Stimulated activated CD4-positive, alpha-beta T cell treated with anti-CD3 and anti-CD28 coated beads, Interleukin-2, amount 100 ng/mL, for 48 hours (primary cell): ENCODE measurements at places on chromosomes 2 and 18.

GRCh38 chr2:28653892-28654662 lies 97.6 kb upstream of the PPP1CB start:
- no peak for DNase-seq

DNA sequence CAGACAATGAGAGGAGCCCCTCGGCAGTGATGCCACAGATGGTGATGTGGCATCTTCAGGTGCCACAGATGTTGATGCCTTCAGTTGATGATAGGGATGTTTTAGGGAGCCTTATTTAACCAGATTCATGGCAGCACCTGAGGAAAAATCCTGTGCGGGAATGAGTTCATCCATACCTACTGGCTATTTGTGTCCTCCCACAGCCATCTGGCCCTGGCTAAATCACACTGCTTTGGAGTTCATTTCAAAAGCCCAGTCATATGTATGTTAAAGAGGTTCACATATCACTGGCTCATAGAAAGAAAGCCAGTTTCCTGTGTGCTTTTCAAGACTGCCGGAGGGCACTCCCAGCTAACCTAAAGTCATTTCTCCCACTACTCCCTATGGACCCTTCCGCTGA lies 131.3 kb downstream of the MCFD2 start:
- no peak for DNase-seq

DNA sequence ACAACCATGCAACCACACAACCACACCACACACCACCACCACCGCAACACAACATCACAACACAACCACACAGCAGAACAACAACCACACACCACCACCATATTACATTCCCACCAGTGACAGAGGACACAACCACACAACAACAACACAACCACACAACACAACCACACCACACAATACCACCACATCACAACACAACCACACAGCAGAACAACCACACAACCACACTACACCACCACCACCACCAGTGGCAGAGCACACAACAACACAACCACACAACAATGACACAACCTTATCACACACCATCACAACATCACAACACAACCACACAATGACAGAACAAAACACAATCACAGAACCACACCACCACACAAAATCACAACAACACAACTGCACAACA lies 313.0 kb upstream of the MYT1L start:
- no peak for DNase-seq

- no peak for DNase-seq
Observed at GRCh38 chr2:154495455-154495868, 203.0 kb upstream of the KCNJ3 start.

- DNase-seq: no peak
Observed at GRCh38 chr18:26471027-26471426, 77.3 kb downstream of the KCTD1 start.

DNA sequence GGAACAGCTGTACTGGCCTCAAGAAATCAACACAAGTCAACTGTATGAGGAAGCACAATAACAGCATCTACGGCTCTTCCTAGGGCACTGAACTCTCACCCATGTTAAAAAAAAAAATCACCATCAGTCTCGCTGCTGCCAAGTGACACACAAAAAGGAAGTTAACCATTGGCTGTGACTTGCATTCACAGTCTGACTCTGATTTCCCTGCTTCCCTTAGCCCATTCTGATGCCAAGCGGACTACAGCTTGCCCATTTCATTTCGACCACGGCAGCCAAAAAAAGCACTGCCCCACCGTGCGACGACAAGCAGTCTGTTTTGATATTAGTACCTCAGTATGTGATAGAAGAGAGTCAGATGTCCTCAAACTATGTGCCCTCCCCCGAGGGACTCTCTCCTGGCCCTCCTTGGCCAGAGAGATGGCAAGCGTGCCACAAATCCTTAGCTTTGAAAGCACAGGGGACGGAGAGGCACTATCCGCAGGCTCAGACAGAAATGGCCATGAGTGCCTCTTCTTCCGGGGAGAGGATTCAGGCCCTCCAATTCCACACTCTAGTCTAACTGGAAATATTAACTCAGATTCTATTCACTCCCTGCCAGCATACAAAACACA lies 250.0 kb downstream of the TCF4 start:
- DNase-seq: no peak

DNA sequence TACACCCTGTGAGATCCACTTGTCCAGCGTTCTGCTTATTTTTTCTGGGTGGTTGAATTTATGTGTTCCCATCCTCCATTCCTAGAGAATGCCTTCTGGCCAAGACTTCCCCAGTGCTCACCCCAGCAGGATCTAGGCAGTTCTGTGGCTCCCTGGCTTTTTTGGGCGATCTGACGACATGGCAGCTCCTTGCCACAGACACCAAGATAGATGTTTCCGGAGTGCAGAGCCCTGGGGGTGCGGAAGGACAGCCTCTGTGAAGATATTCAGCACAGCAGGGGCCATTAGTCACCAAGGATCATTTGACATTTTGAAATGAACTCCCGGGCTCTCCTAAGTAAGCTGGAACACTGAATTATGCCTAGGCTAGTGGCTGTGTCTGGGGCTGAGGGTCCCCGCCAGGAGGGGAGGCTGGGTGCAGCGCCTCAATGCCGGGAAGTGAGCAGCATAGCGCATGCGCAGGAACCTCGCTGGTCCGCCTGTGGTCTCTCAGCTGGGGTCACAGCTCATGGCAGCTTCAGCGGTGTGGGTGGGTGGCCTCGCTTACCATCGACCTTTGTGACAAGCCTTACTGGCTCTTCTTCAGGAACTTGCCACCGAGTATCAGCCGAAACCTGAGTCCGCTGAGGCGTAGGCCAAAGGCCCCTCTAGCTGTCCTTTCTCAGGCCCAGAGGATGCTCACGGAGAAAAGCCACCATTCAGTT lies 60.3 kb downstream of the MEX3C start:
- DNase-seq: no peak

GRCh38 chr2:241850544-241851324 lies 8.0 kb downstream of the PDCD1 start:
- DNase-seq: no peak

DNA sequence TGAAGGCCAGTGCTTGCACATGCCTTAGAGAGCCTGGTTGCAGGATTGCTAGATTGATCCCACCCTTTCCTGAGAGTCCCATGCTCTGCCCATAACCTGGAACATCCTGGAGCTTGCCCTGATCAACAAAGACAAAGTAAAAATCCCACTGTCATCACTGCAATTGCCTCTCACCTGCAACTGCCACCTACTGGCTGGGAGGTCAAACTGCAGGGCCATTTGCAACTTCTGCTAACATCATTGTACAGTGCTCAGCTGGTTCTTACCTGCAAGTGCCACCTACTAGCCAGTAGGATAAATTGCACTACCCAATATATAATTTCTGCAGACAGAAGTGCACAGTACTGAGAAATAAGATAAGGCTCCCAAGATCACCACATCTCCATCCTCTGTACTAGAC lies 947.5 kb downstream of the CPS1 start:
- no peak for DNase-seq
